ENCODE measurements at places on chromosomes 5 and 9.
A peak's percentile ranks its signal among the peaks of the same experiment; 100 is the strongest.

DNA sequence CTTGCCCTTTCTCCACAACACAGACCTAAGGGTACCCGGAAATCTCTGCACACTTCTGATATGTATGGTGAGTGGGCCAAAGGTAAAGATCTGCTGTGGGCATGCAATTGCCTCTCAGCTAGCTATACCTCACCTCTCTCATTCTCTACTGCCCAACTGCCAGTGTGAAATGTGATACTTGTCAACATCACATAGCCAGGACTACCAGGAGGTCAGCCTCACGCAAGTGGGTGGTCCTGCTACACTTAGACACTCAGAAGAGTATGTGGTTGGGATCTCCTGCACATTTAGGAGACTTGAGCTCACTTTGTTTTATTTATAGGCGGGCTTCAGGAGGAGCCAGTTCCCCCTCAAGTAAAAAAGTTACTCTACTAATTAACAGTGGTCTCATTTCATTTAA lies 88.0 kb upstream of the MAN2A1 start:
- DNase-seq: no peak

DNA sequence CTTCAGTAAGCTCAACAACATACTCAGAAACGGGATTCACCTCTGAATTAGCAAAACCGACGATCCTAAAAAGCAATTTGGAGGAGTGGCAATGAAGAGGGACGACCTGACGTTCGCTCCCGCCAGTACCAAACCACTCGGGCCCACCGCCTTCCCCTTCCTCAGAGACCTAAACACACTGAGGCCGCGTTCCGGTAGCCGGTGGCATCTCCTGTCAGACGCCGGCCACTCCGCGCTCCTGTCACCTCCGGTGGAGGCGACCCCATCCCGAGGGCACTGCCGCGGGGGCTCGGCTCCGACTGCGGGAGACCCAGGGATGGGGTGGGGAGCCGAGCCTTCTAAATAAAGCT lies 617 bp downstream of the PPP6C start:
- no peak for DNase-seq

- DNase-seq: no peak
Measured at GRCh38 chr5:149707097-149707496, 23.0 kb upstream of the PPARGC1B start.

DNA sequence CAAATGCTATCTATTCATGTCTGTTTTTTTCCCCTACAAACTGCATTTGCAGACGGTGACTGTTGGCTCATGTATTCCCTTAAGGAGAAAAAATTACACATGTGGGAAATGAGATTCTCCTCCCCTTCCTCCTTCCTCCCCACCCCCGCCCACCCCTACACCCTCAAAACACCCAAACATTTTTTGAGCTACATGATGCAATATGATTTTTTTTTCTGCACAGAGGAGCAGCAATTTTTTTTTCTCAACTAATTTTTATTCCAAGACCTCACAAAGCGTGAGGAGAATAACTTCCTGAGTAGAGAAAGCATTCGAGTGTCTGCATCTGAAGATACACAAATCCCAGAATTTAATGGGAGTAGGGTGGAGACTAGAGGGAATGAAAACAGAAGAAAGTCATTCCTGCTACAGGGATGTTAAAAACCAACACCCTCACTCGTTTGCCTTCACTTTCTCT lies 118.1 kb downstream of the PRDM6 start:
- DNase-seq: no peak

DNA sequence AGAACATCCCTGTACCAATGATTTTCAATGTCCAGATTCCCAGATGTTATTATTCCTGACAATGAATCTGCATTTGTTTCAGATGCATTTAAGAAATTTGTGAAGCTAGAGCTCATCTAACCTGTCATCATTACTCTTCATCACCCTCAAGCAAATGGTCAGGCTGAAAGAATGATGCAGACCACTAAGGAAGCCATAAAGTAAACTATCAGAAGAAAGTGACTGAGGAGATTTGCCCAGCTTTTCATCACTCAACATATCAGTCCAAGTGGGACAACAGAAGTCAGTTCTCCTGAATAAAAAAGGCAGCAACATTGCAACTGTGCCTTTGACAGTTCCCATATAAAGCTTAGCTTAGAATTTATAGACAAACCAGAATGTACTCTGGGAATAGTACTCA lies 419.9 kb downstream of the PDE4D start:
- no peak for DNase-seq

DNA sequence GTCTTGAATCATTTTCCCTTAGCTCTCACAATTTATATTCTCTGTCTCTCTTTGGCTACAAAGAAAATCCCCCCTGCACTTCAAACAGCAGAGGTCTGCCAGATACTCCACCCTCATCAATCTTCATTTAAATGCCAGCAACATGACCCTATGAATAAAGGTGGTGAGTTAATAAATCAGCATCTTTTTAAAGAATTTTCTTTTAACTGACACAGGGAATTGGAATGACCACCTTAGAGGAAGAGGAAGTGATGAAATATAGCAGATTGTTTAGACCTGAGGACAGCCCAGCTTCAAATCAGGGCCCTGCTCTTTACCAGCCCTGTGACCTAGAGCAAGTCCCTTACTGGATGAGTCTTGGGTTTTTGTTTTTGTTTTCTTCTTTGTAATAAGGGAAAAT lies 223.1 kb upstream of the PAPPA start:
- DNase-seq: no peak

DNA sequence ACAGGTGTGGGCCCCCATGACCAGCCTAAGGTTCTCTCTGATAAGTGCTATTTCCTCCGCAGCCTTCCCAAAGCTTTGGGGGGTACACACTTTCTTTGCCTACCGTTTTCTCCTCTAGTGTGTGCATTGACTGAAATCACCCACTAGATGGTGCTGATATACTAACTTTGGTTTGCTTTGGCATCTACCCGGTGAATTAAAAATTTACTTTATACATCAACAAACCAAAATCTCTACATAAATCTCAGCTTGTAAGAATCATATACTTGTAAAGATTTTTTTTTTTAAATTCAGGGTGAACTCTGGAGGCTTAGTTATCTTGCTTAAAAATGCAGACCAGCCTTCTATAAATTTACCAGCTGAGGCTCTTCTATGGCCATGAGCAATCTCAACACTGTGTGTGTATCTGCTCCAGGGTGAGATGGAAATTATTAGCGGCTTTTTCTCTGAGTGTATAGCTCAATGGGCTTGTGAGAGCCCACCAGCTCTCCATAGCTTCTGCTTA lies 475.7 kb upstream of the TNC start:
- DNase-seq: no peak

GRCh38 chr9:1982074-1982473 lies 33.1 kb upstream of the SMARCA2 start:
- no peak for DNase-seq

GRCh38 chr5:171863935-171864334 lies 78.3 kb downstream of the SMIM23 start:
- DNase-seq: no peak

- no peak for DNase-seq
Measured at GRCh38 chr5:31271567-31271966, 78.1 kb downstream of the CDH6 start.

DNA sequence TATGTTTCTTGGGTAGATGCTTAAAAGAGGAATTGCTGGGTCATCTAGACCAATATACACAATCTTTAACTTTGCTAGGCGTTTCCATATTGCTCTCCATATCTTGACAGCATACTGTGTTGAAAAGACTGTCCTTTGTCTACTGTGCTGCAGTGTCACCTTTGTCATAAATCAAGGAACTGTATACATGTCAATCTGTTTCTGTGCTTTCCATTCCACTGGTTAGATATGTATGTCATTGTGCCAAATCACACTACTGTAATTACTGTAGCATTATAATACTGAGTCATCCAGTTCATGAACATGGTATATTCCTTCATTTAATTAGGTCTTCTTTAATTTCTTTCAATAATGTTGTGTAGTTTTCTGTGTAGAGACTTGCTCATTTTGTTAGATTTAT lies 149.7 kb upstream of the RASGRF2 start:
- DNase-seq: no peak

DNA sequence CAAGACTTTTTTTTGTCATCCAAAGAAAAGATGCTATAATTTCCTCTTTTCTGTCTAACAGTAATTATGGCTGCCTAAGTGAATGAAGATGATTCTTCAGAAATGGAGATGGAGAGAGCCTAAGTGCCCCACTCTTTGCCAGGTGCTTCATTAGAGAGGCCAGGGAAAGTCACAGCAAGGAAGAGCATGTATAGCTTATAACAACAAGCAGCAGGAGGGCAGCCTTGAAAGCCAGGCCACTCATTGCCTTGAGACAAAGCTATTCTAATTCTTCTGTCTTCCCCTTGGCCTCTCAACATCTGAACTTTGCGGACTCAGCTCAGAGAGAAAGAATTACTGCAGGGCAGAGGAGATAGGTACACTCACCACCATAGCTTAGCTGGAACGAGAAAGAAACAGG lies 112.0 kb upstream of the ZNF366 start:
- no peak for DNase-seq

GRCh38 chr9:91771027-91771426 lies 179.0 kb downstream of the ROR2 start:
- DNase-seq: no peak

DNA sequence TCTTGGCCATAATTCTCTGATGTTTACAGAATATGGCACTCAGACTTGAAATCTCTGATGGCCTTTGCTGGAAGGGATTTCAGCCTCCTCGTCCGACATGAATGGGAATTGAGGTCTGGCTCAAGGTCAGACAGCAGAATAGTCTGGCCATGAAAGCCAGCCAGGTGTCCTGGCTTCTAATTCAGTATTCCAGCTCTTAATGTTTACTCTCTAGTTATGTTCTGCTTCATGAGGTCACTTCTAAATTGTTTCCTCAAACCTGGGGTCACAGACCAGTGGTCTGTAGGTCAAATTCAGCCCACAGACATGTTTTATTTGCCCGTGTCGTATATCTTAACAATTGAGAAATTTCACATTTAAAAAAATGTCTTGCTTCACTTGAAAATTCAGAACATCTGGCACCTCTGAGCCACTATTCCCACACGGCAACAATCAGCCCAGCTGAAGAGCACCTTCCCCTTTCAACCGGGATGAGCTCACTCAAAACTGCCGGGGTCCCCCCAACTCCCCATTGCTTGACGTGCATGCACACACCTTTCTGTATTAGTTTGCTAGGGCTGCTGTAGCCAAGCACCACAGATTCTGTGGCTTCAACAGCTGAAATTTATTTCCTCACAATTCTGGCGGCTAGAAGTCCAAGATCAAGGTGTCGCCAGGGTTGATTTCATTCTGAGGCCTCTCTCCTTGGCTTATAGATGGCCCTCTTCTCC lies 243.5 kb downstream of the ENC1 start:
- DNase-seq: no peak

- no peak for DNase-seq
Measured at GRCh38 chr9:121172726-121173487, 28.8 kb downstream of the RAB14 start.

- DNase-seq: peak; percentile 91
Measured at GRCh38 chr9:127930231-127931091, at the start of gene PIP5KL1. TSS of gene PIP5KL1 (minus strand) at chr9:127930777. CDS start at chr9:127930752, 25 bp downstream.

DNA sequence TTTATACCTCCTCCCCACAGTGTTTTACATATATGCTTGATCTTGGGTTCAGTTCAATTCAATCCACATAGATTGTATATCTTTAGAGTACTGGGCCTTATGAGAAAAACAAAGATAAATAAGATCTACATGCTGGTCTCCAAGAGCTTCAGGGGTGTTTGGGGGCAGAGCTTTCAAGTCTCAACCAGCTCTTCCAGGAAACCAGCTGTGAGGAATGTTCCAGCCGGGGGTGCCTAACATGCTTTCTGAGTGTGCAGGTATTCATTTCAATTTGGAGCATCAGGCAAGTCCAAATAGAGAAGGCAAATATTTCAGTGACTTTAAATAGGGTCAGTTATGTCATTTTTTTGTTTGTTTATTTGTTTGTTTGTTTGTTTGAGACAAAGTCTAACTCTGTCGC lies 5.7 kb upstream of the RAPGEF1 start:
- no peak for DNase-seq

DNA sequence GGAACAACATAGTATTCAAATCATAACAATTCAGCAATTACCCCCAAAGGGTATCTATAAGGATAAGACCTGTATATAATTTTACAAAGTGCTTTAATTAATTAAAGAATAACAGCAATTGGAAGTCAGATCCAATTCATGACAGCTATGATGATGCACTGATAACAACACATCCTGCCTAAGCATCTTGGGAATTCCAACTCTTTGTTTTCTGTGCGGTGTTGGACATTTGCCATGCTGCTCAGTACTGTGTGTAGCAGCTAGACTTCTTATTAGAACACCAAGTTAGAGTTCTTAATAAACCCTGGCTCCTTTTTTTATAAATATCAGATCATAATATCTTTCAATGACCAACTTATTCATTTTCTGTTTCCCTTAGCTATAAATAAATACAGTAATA lies 209.0 kb downstream of the SEC61B start:
- DNase-seq: no peak

- DNase-seq: no peak
Measured at GRCh38 chr9:111604054-111604615, 4.7 kb upstream of the PTGR1 start.

DNA sequence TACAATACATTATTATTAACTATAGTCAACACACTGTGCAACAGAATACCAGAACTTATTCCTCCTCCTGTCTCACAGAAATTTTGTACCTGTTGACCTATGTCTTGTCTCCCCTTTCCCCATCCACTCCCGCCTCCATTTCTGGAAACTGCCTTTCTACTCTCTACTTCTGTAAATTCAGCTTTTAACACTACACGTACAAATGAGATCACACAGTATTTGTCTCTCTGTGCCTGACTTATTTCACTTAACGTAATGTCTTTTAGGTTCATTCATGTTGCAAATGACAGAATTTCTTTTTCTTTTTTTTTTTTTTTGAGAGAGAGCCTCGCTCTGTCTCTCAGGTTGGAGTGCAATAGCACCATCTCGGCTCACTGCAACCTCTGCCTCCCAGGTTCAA lies 19.5 kb downstream of the MEF2C start:
- DNase-seq: no peak

- DNase-seq: no peak
Measured at GRCh38 chr9:123769719-123770118, 160.2 kb downstream of the DENND1A start.

- DNase-seq: no peak
Measured at GRCh38 chr9:119257592-119257991, 111.6 kb downstream of the BRINP1 start.

DNA sequence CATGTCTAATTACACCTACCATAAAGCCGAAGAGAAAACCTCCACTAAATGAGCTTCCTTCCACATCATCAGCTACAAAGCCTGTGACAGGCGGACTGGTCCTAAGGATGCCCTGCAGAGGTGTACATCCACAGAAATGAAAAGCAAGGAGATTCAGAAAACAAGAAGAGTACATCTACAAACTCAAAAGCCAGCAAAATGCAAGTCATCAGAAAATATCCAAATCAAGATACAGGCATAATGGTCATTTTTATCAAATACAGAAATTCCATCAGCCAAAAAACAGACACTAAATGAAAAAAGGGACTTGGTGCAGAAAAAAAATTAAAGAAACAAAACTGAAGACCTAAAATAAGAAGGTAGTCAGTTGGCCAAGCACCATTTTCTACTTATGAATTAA lies 79.7 kb downstream of the FRMD3 start:
- DNase-seq: no peak

GRCh38 chr9:133371261-133371711 lies 4.6 kb downstream of the SURF4 start:
- DNase-seq: no peak

Data from PC-9 (cell line).